ENCODE measurements at places on chromosomes 12 and 14. TPM values are rescaled to one million over a fixed set of nuclear protein-coding genes. Genes with fewer than 3 reads are reported as not detected.

- DNase-seq = no peak
Measured at GRCh38 chr14:90559811-90560492, 163.1 kb downstream of the CALM1 start.

GRCh38 chr14:88129306-88130056 lies 124.5 kb downstream of the GPR65 start:
- no peak for DNase-seq

- no peak for DNase-seq
Measured at GRCh38 chr12:1593174-1594005, 991 bp downstream of the FBXL14 start.

DNA sequence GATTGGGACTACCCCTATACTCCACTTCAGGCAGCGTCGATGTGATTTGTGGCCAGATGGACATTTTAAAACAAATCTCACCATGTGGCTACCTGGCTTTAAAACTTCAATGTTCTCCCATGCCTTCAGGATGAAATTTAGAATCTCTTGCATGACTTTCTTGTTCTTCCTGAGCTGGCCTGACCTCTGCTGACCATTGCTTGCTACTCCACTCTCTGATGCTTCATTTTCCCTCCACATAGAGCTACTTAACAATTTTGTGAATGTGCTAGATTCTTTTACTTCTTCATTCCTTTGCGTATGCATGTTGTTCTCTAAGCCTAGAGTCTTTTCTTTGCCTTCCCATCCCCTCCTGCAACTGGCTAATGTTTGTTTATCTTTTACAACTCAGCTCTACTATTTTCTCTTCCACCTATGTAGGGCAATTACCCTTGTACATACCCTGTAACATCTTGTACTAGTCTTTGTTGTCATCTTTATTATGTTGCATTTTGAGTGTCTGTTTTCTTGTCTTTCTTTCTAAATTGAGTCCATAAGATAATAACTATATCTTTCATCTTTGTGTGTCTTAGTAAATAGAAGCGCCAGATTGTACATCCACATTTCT lies 41.2 kb downstream of the YLPM1 start:
- DNase-seq = no peak

DNA sequence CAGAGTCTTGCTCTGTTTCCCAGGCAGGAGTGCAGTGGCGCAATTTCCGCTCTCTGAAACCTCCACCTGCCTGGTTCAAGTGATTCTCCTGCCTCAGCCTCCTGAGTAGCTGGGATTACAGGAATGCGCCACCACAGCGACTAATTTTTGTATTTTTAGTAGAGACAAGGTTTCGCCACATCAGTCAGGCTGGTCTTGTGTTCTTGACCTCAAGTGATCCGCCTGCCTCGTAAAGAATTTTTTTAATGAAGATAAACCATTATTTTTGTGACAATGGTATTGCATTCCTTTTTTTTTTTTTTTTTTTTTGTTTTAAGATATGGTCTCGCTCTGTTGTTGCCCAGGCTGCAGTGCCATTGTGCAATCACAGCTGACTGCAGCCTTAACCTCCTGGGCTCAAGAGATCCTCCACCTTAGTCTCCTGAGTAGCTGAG lies 25.8 kb downstream of the ACVR1B start:
- peak; percentile 69 for DNase-seq

DNA sequence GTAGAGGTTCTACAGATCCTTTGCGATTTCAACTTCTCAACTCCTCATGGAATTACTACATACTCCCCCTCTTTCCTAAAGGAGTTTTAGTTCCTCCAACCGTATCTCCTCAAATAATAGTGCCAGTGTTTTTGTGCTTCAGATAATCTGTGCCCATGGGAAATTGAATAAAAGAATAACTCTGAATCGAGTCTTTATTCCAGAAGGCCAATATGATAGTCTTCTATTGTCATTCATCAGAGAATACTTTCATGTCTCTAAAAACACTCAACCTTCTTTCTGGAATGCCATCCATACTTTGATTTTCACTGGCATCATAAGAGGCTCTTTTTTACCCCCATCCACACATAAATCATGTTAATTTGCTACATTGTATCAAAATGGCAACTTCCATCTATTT lies 911.3 kb upstream of the USP15 start:
- no peak for DNase-seq

GRCh38 chr12:88746386-88746785 lies 166.1 kb upstream of the KITLG start:
- DNase-seq = no peak

DNA sequence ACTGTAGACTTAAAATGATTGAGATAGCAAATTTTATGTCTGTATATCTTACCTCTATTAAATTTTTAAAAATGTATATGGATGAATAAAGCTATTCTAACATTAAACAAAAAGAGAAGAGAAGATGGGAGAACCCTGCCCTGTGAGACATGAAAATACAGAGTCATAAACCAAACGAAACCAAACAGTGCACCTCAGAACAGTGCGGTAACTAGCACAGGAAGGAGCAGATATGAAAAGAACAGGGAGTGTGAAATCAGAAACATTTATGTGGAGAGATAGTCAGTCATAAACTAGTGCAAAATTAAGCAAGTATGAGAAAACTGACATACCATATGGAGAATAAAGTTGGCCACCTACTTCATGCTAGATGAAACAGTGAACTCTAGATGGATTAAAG lies 135.1 kb downstream of the ERC1 start:
- DNase-seq = no peak

DNA sequence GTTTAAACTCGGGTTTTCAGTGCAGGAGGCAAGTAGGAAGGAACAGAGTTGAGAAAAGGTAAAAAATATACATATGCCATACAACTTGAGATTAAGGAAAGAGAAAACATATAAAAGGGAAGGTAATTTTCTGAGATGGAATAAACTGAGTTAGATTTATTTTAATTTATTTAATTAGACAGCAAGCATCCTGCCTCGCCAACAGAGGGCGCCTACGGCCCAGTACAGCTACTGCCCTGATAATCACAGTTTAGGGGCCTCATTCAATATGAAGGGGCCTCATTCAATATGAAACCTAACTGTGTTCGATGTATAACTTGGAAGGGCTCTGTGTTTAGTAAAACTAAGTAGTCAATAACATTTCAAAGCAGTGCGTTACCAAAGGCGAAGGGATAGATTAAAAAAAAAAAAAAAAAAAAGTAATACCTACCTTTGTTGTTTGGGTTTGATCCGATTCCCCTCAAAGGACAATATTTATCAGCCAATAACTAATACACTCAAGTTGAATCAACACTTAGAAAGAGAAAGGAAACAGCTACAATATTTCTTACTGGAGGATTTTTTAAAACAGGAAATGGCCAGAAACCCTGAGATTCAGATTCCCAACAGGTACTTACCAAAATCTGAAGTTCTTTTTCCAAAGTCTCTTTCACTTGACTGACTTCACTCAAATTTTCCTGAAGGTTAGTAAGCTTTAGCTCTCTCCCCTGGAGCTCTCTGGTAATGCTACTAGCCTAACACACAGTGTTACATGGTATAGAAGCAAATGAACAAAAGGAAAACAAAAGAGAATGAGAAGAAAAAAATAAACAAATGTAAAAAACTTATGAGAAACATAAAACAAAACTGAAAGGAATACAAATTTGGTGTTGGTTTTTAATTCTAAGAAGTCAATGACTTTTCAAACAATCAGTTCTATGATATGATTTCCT lies 70.0 kb upstream of the VPS33A start:
- no peak for DNase-seq

- no peak for DNase-seq
Measured at GRCh38 chr12:111482462-111482861, 76.7 kb downstream of the SH2B3 start.

GRCh38 chr12:79141776-79142175 lies 277.2 kb downstream of the SYT1 start:
- DNase-seq = no peak

- DNase-seq = no peak
Measured at GRCh38 chr14:31487886-31488285, at the start of gene GPR33. Gene GPR33, minus strand, starts transcription at chr14:31488039. Its CDS starts 4,074 bp downstream, at chr14:31483965.

DNA sequence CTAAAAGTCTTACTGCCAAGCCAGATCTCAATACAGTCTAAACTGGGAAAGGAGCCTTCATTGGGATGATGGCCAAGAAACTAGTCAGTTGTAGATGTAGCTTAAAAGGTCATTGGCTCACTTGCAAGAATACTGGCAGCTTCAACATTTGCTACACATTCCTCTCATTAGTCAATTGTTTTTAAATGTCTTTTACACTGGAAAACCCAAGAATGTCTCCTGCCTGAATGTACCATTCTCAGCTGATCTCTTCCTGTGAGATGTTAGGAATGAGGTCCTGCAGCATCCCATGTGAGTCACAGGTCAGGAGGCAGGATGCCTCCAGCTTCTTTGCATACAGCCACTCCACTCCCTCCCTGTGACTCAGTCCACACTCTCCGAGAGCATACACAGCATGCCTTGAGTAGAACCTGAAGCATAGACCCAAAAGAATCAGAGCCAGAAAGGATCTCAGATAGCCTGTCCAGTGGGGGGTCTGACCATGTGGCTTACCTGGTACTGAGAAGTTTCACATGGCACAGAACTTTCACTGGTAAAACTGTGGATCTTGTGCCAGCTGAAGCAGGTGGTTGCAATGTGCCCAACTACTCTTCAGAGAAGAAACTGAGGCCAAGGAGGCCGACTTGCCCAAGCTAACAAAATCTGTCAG lies 56.0 kb upstream of the HECTD1 start:
- peak; percentile 100 for DNase-seq

GRCh38 chr12:57454566-57455373 lies at the start of gene INHBE:
Gene INHBE, plus strand, starts transcription at chr12:57455307. Its CDS starts 230 bp downstream, at chr12:57455537.
- DNase-seq = no peak

DNA sequence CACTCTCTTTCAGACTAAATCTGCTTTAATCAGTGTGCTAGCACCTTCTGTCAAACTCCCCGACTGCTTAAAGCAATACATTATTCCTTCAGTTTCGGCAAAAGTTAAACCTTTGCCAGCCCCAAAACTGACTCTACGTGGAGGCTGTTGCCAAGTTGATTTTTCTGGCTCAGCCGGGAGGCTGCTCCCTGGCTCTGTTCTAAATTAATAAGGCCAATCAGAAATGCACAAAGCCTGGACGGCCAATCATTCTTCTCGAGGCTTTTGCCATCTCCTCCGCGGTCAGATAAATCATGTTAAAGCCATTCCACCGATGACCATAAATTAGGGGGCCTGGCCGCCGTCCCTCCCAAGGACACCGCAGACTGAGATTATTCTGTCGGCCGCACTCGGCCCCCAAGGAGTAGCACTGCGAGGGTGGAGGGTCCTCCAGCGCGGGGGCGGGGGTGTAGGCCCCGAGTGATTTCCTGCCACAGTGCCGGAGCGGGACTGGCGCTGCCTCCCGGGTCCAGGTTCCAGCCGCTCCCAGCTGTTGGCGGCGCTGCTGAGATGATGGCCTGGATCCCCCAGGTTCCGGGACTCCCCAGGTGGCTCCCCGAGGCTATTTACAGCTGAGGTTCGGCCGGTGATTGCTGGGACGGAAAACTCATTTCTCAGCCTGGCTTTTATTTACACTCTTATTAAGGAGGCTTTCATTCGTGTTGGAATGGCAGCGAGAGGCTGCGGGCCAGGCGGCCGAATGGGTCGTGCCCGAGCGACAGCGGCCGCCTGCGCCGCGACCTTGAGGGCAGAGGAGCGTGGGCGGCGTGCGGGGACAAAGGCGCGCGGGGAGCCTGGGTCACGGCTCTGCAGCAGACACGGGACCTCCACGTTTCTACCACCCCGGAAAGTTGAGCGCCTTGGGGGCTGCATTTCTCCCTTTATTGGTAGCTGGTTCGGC lies 165.1 kb downstream of the MON2 start:
- DNase-seq = no peak

DNA sequence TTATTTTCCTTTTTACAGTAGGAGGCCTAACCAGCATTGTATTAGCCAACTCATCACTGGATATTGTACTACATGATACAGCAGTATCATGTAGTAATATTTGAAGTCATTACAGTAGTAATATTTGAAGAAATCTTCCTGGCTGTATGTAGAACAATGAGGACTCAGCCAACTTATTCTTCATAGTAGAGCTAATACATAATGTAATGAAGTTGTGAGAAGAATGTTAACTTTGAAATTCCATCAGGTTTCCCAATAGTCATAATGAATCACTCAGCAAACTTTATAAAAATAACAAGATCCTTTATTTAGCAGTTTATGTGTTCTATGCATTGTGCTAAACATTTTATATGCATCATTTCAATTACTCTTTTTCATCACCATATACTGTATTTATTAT lies 61.8 kb downstream of the LRRK2 start:
- DNase-seq = no peak

DNA sequence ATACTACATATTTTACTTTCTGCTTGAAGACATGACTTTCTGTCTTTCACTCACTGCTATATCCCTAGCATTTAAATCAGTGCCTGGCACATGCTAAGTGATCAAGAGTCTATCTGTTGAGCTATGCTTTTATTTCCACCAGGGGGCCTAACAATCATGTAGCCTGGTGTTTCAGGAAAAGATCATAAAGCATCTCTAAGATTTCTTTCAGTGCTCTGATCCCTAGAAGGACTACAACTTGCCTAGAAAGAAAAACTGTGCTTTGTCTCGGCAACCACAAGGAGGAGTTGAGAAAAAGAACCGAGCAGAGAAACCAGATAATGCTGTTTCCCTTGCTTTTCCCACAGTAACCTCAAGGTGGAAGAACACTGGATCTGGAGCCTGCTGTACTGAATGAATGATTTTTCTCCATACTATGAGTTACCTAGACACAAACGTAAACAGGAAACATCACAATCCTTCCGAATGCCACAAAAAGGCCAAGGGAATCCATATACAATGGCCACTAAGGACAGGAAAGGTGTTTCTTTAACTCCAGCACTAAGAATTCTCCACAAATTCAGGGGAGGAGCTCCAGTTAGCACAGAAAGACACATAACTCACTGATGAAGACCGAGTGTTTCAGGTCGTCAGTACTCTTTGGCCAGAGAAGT lies 1.2 kb downstream of the CRY1 start:
- peak; percentile 89 for DNase-seq

- no peak for DNase-seq
Measured at GRCh38 chr12:104243551-104243950, 28.0 kb downstream of the TXNRD1 start.

DNA sequence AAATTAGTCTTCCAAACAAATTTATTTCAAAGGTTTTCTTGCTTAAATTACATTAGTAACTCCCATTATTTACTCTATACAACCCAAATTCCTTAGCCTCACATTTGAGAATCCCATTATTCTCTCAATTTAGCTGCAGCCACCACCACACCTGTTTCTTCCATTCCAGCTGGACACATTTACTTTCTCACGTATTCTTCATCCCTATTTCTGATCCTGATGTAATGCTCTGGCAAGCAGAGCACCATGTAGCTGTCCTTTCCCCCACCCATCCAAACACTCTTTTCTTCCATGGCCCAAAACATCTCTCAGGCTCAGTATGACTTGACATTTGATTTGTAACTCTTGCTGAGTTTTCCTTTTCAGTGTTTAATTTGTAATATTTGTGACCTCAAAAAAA lies 240.2 kb upstream of the CLEC14A start:
- DNase-seq = no peak

DNA sequence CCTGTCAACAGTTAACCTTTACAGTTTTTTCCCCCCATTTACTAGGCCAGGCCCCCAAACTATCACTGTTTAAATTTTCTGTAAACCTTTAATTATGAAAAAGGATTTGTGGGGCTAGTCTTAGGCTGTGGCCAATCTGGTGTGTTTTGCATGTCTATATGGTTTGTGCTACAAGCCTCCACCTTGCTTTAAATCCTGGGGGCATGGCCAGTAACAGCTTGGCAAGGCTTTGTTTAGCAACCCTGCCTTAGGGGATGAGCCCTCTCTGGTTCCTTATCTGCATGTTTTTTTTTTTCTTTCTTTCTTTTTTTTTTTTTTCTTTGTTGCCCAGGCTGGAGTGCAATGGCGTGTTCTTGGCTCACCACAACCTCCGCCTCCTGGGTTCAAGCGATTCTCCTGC lies 102.7 kb downstream of the KCNMB4 start:
- DNase-seq = no peak

The TSPAN11 gene
- 1.3 TPM for total RNA-seq

The PIANP gene
- not detected for total RNA-seq

The PLEKHG7 gene
- not detected for total RNA-seq

The SLC7A8 gene
- 3.3 TPM for total RNA-seq

The GABARAPL1 gene
- total RNA-seq = 20.7 TPM
